ENCODE measurements at places on chromosomes 5 and 9.

GRCh38 chr5:65984098-65984885 lies 57.9 kb downstream of the ERBIN start:
- DNase-seq, result no peak

DNA sequence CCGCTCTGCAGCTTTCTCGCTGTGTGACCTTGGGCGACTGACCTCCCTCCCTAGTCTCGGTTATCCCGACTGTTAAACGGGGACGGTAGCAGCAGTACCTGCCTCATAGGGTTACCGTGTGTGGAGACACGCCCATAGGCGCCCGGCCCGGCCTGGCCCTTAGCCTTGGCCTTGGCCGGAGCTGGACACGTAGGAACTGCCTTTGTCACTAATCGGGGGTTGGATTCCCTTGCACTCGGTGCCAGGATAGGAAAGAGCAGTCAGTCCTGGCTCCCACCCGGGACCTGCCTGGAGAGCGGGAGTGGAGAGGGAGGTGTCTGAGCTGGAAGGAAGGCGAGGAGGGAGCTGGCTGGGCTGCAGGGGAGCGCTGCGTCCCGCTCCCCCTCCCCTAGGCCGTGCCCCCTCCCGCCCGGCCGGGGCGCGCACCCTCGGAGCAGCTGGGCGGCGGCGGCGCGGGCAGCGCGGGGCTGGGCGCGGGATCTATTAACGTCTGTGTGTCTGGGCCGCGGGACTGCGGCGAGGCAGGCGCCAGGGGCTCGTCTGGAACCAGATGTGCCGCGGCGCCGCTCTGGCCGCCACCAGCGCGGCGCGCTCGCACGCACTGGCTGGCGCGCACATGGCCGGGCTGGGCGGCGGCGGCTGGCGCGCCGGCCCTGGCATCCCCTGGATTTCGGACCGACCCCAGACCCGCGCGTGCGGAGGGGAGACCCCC lies 31.7 kb downstream of the PRRX2 start:
- DNase-seq, result peak; percentile 94

DNA sequence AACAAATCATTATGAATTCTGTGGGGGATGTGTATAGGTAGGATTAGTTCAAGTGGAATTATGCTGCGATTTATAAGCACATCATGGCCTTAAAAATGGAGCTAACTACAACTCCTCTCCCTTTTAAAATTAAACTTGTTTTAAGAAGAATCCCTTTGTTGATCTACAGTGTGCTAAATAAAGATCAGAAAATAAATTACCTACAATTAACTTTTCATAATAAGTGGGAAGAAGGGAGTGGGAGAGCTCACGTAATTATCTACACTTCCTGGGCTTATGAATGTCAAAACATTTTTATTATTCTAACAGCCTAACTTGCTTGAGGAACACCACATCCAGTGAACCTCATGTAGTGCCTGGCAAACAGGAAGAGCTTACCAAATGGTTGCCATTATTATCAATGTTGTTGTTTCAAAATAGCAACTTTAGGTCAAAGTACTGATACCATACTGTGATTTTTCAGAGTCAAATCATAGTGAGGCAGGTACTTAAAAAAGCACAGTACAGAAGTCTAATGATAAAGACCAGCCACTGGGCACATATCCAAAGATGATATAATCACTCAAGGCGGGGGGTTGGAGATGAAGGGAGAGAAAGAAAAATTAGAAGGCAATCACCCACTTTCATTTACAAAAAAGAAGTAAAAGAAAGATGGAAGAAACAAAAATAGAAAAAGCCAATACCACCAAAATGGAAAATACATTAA lies 174.0 kb downstream of the RAPGEF6 start:
- no peak for DNase-seq

GRCh38 chr5:30438785-30439184 lies 754.7 kb upstream of the CDH6 start:
- DNase-seq, result no peak

- DNase-seq, result peak; percentile 51
Observed at GRCh38 chr9:8733131-8733954, 933.8 kb upstream of the DMAC1 start.

- DNase-seq, result no peak
Observed at GRCh38 chr9:25691786-25692185, 13.5 kb upstream of the TUSC1 start.

GRCh38 chr5:176941951-176942350 lies 42.8 kb upstream of the HK3 start:
- DNase-seq, result no peak

- no peak for DNase-seq
Observed at GRCh38 chr9:114151426-114151956, 3.8 kb upstream of the COL27A1 start.

DNA sequence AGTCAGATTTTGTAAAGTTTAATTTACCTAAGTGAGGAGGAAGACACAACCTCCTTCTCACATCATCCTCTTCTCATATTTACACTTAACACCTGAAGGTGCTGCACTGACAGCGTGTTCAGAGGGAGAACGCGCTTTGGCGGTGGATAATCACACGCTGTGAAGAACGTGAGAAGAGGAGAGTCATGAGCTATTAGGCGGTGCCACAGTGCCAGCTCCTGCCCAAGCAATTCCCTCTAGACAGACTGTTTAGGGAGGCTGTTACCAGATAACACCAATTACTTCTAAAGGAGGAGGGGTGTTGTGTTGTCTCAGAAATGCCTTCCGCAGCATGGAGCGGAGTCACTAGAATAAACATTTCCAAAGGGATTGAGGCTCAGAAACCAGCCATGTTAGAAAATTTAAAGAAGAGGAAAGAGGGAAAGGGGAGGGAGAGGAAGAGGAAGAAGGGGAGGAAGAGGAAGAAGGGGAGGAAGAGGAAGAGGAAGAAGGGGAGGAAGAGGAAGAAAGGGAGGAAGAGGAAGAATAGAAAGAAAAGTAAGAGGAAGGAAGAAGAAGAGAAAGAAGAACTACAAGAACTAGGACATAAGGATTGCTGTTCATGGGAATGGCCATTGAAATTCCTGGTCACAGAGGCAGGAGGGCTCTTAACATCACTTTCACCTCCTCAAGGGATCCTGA lies 37.3 kb upstream of the WWC1 start:
- DNase-seq, result no peak

DNA sequence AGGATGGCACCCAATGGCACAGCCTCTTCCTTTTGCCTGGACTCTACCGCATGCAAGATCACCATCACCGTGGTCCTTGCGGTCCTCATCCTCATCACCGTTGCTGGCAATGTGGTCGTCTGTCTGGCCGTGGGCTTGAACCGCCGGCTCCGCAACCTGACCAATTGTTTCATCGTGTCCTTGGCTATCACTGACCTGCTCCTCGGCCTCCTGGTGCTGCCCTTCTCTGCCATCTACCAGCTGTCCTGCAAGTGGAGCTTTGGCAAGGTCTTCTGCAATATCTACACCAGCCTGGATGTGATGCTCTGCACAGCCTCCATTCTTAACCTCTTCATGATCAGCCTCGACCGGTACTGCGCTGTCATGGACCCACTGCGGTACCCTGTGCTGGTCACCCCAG lies 25.4 kb downstream of the HRH2 start:
- no peak for DNase-seq

- DNase-seq, result no peak
Observed at GRCh38 chr5:123610209-123610608, 98.2 kb downstream of the CSNK1G3 start.

DNA sequence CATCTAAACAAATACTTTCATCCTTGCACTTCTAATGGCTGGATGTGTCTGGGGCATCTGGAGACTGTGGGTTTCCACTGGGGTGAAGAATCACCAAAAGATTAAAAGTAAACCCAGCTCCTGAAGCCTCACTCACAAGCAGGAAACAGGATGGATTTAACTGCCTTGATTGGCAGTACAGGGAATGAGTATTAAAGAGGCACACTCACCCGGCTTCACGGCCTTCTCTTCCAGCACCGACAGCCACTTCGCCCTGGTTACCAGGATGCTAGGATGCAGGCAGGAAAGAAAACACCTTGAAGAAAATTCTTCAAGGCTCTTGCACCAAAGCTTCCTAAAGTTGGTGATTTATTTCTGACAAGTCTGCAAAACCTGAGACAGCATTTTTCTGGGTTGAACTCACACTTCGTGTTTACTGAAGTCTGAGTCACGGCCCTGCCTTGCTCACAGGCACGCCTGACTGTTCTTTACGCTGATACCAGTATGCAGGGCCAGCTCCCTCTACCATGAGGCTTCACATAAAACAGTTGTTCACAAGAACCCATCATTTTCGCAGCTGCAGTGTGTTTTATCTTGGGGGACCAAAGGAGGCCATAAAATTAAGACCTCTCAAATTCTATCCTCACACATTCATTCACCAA lies 56.5 kb upstream of the ZNF354A start:
- DNase-seq, result no peak

DNA sequence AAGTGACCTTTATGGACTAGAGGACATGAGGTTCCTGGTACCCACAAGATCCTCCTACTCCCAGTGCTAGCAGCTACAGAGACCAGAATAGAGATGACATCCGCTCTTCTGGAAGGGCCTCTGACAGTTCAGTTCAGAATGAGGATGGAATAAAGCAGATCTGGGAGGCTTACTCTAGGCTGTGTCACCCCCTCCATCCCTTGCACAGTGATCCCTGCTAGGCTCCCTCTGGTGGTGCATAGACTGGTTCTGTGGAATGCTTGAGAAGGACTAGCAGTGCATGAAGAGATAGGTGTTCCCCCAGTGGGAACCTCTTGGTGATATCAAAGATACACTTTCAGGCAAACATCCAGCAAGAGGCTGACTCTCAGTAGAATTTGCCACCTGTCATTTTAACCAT lies 83.0 kb downstream of the NPR3 start:
- DNase-seq, result no peak

GRCh38 chr5:170161069-170161468 lies 55.4 kb downstream of the FOXI1 start:
- DNase-seq, result no peak

GRCh38 chr5:65061250-65061973 lies 292.7 kb downstream of the CWC27 start:
- DNase-seq, result no peak

- no peak for DNase-seq
Observed at GRCh38 chr5:147200004-147200403, 34.8 kb upstream of the STK32A start.

- DNase-seq, result no peak
Observed at GRCh38 chr5:129746876-129747275, 1.0 kb upstream of the MINAR2 start.

DNA sequence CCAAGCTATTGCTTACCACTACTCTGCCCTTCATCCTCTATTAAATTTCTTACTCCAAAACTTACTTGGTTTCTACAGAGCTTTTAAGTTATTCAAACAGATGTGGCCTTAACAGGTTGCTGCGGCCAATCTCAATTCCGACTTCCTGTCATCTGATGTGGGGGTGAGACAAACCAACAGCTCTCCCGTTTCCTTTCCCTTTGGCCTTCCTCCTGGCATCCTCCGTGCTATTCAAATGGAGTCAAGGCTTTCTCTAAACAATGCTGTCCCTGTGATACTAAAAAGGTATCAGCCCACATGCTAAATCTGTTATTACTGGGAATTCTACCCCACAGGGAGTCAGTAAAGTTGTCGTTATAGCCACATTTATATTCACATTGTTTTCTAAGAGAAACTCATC lies 11.8 kb downstream of the RBM18 start:
- DNase-seq, result no peak

GRCh38 chr9:137212520-137212919 lies 7.0 kb downstream of the NDOR1 start:
- DNase-seq, result no peak

DNA sequence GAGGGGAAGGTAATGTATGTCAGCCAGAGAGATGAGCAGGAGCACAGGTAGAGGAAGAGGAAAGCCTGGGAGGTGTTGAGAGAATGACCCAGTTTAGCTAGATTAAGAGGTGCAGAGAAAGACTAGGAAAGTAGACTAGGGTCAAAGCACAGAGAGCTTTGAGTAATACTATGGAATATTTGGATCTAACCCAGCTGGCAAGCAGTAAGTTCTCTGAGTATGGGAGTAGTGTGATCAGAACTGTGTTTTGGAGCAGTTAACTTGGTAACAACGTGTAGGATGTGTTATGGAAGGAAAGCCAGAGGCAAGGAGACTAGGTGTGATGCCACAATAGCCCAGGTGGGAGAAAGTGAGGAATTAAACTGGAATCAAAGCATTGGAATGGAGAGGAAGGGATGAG lies 84.9 kb upstream of the PTGER4 start:
- DNase-seq, result no peak
